Dermis microvascular lymphatic vessel endothelial cell (primary cell): ENCODE measurements at places on chromosomes 4 and X. TPM values are rescaled to one million over a fixed set of nuclear protein-coding genes. Genes with fewer than 3 reads are reported as not detected.

The SCOC gene
- total RNA-seq: 34.8 and 37.6 TPM in 2 replicates

The GIMD1 gene
- total RNA-seq: not detected in 2 replicates

The DUX4 gene
- total RNA-seq: not detected in 2 replicates

DNA sequence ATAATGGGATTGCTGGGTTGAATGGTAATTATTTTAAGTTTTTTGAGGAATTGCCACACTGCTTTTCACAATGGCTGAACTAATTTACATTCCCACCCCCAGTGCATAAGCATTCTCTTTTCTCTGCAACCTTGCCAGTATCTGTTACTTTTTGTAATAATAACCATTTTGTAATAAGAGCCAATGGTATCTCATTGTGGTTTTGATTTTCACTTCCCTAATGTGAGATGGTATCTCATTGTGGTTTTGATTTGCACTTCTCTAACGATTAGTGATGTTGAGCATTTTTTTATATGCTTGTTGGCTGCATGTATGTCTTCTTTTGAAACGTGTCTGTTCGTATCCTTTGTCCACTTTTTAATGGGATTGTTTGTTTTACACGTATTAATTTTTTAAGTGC, 213.1 kb upstream of the HDX start:
- no peak for DNase-seq

GRCh38 chr4:159374749-159375530, 272.1 kb downstream of the RAPGEF2 start:
- DNase-seq: no peak
